ENCODE measurements at places on chromosomes 5 and 9.

DNA sequence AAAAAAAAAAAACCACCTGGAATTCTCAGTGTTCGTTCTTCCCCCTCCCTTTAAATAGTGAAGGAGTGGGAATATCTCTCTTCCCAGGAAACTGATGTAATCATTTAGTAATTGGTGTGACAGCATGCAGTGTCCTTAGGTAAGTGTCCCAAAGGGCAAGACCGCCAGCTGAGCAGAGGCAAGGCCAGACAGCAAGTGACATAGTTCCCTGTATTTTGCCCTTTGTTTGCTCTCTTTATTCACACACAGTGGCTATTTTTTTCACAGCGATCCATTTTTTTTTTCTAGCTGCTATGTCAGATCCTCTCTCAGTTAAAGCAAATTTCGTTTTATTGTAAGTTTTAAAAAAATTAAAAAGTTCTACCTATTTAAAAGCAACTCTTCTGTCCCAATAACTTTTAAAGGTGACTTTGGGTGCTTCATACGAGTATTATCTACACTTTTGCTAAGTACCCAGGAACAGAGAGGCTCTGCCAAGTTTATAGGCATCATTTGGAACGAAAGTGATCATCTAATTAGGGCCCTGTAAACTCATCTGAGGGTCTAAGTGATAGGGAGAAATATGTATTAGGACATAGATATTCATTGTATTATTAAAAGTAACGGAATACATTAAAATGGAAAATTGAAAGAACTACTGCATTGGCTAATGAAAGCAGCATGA is 98.2 kb upstream of the ALDH1A1 start:
- DNase-seq, result peak; percentile 9

DNA sequence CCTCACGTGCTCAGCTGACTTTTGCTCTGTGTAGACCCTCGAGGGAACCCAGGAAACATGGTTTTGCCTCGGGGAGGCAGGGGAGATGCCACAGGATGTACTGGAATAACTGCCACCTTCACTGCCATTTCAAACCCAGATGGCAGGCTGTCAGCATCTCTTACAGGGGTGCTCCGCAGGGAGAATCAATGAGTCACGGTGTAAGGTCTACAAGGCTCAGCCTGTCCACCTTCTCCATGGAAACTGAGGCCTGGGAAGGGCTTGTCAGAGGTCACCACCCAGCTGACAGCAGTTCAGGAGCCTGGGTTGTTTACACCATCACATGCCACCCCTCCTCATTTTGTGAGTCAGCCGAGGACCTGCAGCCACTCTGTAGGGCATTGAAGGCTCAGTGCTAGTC is 30.8 kb downstream of the DAB2IP start:
- no peak for DNase-seq

DNA sequence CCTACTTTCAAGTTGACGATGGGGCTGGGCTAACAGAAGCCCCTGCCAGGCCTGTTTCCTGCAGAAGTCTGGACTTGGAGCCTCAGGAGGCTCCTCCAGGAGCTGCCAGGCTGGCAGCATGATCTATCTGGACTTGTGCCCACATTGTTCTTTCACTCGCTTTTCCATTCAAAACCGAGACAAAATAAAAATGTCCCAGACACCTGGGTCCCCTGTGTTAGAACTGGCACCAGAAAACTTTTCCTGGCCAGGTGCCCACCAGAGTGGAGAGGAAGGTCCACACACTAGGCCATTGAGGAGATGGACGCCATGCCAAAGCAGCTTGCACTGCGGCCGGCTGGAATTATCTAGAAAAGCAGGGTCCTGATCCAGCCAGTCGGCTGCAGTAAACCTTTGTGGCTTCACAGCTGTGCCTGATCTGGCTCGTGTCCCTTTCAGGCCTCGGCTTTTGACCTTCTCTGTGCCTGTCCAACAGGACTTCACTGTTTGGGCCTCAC is 78.2 kb downstream of the GCNT1 start:
- no peak for DNase-seq

- DNase-seq, result no peak
Observed at GRCh38 chr9:82582693-82583092, 480.2 kb downstream of the RASEF start.

- DNase-seq, result no peak
Observed at GRCh38 chr9:16485575-16486321, 384.7 kb downstream of the BNC2 start.

DNA sequence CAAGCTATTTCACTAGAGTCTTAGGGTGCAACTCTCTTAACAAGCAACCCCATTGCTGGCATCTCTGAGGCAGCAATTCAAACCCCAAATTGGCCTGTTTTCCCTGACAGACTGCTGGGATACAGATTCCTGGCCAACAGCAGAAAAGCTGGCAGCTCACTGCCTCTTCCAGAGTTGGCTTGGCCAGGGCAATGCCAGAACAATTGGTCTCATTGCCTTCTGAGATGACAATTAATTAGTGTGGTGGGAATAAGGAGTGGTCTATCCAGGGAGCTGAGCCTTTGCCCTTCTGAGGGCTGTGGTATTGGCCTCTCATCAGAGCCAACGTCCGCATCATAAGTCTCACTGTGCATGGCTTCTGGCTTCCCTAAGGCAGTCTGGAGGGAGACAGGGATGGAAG is 183.2 kb downstream of the GNAQ start:
- DNase-seq, result peak; percentile 26

DNA sequence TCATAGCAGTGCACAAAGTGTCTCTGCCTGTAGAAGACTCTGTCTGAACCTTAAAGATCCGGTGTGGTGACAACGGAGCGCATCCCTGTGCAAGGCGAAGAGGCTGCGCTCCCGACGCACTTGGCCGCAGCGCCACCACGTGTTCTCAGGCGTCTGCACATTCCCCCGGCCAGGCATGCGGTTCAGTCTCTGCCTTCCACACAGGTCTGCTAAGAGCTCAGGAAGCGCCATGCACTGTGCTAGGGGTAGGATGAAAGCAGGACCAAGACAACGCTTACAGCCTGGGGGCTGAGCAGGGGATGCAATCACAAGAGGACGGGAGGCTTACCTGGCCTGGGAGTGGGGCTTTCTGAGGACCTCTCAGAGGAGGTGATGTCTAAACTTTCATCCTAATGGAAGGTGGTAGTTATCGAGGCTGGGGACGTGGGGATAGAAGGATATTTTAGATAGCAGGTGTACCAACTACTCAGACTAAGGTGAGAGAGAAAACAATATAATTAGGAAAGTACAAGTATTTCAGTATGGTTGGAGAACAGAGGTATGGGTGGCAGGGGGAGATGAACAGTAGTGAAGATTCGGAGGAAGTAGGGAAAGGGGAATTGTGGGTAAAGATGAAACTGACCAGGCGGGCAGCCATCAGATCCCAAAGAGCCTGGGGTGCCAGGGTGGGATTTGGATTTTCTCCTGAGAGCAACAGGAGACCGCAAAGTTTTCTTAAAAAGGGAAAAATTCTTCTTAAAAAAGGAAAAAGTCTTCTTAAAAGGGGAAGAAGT is 13.3 kb downstream of the CAPSL start:
- DNase-seq, result peak; percentile 69

- DNase-seq, result no peak
Observed at GRCh38 chr5:87076931-87077330, 190.8 kb upstream of the RASA1 start.

- no peak for DNase-seq
Observed at GRCh38 chr5:162496100-162496808, 428.7 kb downstream of the GABRG2 start.

- no peak for DNase-seq
Observed at GRCh38 chr9:127419348-127419747, 4.8 kb upstream of the ZNF79 start.

DNA sequence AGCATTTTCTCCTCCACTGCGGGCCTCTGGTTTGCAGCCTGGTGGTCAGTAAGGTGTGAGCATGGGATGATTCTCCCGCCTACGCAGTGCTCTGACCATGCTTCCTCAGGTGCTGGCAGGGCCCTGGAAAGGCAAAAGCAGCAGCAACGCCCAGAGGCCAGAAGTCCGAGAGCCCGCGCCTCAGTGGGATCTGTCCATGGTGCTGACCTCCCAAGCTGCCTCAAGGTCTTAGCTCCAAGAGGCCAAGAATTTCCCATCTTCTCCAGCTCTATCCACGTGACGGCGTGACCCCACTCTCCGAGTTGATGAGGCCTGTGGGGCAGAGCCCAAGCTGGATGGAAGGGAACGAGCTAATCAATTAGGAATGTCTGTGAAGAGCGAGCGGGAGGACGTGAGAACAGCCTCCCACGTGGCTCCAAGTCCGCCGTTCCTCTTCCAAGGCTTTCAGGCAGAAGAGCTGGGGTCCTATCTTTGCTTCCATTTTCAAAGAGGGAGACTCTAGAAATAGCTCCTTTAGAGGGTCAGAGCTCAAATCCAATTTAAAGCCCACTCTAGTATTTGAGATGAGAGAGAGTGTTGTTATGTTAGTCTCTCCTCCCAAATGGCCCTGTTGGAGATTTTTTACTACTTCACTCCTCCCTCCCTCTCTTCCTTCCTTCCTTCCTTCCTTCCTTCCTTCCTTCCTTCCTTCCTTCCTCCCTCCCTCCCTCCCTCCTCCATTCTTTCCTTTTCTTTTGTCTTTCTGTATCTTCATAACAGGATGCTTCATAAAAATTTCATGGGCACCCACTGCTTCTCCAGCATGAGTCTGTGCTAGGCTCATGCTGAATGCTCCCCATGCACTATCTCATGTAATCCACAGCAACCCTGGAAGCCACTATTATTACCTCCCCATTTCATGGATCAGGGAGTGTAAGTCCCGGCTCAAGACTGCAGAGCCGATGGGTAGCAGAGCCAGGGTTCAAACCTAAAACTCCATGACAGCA is 69.3 kb downstream of the OLFM1 start:
- DNase-seq, result peak; percentile 32

DNA sequence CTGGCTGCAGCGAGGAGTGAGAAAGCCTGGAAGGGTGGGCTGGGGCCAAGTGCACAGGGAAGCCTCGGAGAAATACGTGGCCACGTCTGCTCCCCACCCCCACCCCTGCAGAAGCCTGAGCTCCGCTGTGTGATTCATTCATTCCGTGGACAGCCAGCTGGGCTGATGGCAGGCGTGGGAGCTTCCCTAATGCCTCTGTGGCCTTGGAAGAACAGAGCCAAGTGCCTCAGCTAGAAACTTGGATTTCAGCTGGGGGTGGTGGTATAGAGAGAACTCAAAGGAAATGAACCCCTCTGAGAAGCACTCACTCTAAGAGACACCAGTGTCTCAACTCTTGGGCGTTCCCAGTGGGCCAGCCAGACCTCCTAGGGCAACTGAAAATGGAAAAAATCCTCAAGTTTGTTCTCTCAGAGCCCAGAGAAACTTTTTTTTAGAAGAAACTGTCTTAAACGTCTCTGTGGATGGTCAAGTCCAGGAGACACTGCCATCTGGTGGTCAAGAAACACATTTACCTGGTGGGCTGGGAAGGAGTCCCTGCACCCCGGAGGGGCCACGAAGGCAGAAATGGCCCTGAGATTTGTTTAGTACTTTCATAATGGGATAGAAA is 18.0 kb downstream of the ATOX1 start:
- DNase-seq, result peak; percentile 73

GRCh38 chr9:19231126-19231903 is 822 bp downstream of the DENND4C start:
- DNase-seq, result no peak

DNA sequence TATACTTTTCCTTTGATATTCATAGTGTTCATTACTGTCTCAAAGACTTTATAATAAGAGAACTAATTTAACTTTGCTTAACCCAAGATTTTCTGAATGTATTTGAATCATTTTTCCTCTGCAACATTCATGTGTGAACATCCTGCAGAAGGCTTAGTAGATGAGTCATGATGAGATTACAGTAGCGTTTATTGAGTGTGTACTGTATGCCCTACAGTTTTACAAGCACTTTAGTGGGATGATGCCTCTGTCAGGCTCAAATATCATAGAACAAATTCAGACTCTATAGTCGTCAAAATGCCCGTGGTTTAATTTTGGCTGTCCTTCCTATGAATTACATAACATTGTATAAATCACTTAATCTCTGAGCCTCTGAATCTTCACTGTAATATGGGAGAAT is 41.2 kb downstream of the FYB1 start:
- peak; percentile 52 for DNase-seq

- DNase-seq, result no peak
Observed at GRCh38 chr5:80185095-80185494, 70.8 kb downstream of the SERINC5 start.

- DNase-seq, result no peak
Observed at GRCh38 chr9:122314165-122314564, 49.5 kb downstream of the MRRF start.

GRCh38 chr5:74895906-74896305 is 29.7 kb upstream of the FAM169A start:
- no peak for DNase-seq

GRCh38 chr9:4662989-4663792 is 1.1 kb downstream of the PLPP6 start:
- no peak for DNase-seq

DNA sequence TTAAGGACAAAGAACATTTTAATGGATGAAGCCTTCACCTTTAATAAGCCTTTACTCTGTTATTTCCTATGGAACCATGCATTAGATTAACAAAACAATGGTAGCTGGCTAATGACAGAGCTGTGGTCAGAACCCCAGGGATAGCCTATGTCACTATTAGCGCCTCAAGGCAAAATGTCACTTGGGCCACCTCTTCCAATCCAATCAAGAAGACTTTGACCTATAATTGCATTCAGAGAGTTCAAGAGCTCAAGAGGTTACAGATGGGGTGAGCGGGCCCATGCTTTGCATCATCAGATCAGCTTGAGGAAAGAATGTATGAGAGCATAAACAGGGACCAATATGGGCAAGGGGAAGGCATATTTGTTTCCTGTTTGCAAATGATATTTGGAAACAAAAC is 425.1 kb downstream of the ARHGEF28 start:
- DNase-seq, result no peak

DNA sequence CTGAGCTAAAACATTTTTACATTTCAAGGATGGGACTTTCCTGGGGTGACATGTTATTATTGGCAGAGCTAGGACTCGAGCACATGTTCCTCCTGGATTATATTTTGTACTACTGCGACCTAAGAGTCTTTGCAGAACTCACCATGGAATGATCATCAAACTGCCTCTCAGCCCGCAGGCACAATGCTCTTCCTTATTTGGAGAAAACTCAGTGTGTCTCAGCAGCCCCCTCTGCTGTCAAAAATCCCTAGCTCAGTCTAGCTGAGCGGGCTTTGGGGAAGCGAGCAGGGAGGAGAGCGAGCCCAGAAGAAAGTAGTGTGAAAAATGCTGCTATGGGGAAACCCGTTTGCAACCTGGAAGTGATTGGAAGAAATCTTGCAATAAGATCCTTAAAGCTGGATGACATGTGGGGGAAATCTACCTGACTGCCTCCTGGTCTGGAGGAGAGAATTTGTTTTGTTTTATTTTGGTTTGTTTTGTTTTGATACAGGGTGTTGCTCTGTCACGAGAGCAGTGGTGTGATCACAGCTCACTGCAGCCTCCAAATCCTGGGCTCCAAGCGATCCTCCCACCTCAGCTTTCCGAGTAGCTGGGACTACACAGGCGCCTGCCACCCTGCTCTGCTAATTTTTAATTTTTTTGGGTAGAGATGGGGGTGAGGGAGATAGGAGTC is 89.9 kb upstream of the CLINT1 start:
- DNase-seq, result peak; percentile 95

- DNase-seq, result no peak
Observed at GRCh38 chr5:111214052-111214742, 10.0 kb upstream of the CAMK4 start.
